ENCODE measurements at places on chromosomes 3 and 15. TPM values are rescaled to one million over a fixed set of nuclear protein-coding genes. Genes with fewer than 3 reads are reported as not detected.

Gene CACNA1D
- not detected for total RNA-seq

Gene TM4SF4
- not detected for total RNA-seq

Gene CCK
- 2.7 TPM for total RNA-seq

Gene MB21D2
- total RNA-seq: 4.5 TPM

Gene GREM1
- 0.48 TPM for total RNA-seq
